ENCODE measurements at places on chromosomes 3 and 15.

DNA sequence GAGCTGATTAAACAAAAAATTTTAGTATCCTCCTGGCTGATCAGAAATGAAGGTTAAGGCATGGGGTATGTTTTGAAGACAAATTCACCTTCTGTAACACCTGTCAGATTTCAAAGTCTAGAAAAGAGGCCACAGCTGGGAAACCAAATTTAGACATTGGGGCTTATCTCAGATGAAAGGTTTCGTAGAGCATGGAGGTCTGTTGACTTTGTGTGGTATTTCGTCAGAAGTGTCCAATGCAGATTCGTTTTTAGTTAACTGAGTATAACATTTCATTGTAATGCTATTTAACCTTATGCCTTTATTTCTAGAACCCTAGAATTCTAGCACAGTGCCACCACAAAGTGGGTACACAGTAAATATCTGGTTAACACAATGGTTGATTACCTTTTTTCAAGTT lies 61.7 kb downstream of the FNDC3B start:
- no peak for DNase-seq

DNA sequence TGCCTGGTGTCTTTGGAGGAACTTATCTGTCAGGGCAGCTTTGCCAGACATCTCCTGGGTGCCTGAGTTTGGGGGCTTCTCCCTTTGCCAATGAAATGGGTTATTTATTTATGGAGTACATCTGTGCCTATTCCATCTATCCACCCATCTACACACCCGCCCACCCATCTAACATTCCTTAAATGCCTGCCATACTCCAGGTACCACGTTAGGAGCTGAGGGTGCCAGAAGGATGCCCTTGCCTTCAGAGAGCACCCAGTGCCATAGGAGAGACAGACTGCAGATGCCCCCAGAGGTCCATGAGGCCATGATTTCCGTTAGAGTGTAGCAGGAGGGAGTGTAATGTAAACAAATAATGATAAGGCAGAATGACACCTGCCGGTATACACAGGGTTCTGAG lies 21.8 kb upstream of the KIF23 start:
- no peak for DNase-seq

DNA sequence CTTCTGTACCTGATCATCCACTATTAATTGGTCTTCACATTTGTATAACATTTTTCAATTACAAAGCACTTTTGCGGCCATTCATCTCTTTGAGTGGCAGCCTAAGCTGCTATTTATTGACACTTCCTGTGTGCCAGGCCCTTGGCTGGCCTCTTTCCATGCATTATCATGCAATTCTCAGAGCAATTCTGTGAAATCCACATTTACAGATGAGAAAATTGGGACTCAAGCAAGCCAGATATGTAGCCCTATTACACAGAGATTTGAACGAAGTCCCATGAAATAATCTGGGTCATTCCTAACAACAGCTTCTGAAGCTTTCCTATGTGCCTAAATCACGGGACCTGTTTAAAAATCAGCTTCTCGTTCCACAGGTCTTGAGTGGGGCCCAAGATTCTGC lies 17.4 kb downstream of the SLC6A1 start:
- DNase-seq = no peak

DNA sequence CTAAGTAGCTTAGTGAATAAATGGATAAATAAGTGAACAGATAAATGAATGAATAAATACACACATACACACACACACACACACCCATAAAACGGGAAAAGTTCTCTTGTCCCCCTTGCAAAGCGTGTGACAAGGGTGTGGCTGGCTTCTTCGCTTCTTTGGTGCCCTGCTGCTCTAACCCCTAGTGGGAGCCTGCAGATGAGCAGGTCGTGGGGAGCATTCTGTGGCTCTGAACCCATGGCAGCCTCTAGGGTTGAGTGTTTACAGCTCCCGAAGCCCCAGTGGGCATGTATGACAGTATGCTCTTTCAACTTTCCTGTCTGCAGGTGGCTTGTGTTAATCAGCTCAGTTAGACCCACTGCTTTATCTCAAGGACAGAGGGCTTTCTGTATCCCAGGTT lies 582.3 kb downstream of the EDEM1 start:
- no peak for DNase-seq

DNA sequence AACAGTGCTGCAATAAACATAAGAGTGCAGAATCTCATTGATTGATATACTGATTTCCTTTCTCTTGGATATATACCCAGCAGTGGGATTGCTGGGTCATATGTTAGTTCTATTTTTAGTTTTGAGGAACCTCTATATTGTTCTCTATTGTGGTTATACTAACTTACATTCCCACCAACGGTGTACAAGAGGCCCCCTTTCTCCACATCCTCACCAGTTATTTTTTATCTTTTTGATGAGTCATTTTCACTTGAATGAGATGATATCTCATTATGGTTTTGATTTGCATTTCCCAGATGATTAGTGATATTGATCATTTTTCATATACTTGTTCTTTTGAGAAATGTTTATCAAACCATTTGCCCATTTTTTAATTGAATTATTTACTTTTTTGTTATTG lies 12.4 kb upstream of the IREB2 start:
- no peak for DNase-seq

DNA sequence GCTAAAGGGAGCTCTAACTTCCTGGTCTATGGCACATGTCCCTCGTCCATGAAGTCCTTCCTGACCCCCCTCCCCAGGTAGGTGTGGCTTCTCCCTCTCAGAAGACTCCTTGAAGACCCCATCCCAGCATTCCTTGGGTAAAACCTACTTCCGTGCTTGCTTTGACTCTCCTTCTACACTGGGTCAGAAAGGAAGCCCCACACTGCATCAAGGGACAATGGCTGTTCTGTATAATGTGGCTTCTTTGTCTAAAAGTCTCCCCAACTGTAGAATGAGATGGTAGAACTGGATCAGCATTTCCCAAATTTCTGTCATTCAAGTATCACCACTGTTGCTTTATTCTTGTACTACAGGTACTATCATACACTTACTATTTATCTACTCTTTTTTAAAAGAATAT lies 3.9 kb upstream of the DNAJA4 start:
- no peak for DNase-seq

DNA sequence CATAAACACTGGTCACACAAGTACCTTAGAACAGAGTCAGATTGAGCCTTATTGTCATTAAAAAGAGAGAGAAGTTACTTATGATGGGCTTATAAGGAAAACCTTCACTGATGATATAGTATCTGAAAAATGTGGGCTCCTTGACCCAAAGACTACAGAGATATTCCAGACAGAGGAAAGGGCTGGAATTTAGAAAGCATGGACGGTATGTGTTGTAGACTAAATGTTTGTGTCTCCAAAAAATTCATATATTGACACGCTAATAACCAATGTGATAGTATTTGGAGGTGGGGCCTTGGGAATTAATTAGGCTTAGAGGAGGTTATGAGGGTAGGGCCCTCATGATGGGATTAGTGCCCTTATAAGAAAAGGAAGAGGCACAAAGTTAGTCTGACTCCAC lies 61.0 kb upstream of the DAZL start:
- DNase-seq = no peak

GRCh38 chr3:53069422-53070068 lies 23.7 kb upstream of the SFMBT1 start:
- DNase-seq = no peak

DNA sequence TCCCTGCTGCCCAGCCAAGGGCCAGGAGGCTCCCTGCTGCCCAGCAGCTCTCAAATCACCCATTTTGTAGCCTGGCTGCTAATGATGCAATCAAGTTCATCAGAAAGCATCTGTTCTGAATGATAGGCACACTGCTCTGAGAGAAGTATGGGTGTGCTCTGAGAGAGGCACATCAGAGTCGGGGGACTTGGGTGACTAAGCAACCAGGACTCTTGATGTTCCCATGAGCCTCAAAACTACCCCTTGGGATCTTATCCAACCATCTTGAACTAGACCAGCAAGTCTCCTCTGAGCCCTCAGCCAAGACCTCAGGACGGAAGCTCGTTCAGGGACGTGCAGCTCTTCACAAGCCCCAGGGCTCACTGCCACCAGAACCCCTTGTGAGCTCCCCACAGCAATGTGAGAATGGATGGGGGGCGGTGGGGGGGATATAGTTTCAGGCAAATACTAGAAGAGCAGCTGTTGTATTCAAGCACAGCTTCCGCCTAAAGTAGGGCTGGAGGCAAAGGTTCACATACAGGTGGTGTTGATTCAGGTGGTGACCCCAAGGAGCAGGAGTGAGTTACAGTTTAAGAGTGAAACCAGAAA lies 52.2 kb upstream of the HES1 start:
- no peak for DNase-seq

GRCh38 chr3:134249935-134250716 lies 533 bp downstream of the RYK start:
- DNase-seq = peak; percentile 22

DNA sequence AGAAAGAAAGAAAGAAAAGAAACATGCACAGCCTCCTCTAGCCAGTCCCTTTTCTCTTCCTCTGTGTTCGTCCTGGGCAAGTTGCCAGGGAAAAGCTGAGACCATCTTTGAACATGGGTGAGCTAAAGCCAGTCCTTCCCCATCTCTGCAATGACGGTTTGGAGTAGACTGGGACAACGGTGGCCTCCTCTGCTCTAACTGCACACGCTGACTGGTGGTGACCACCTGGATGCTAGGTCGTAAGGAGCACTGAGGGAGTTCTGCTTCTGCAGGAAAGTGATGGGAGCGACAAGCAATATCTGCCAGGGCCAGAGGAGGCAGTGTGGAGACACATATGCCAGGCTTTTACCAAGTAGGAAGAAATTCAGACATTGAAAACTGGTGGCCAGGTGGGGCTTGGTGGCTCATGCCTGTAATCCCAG lies 111.7 kb downstream of the NUP210 start:
- DNase-seq = no peak

GRCh38 chr3:194395778-194396538 lies 3.1 kb downstream of the GP5 start:
- peak; percentile 21 for DNase-seq

DNA sequence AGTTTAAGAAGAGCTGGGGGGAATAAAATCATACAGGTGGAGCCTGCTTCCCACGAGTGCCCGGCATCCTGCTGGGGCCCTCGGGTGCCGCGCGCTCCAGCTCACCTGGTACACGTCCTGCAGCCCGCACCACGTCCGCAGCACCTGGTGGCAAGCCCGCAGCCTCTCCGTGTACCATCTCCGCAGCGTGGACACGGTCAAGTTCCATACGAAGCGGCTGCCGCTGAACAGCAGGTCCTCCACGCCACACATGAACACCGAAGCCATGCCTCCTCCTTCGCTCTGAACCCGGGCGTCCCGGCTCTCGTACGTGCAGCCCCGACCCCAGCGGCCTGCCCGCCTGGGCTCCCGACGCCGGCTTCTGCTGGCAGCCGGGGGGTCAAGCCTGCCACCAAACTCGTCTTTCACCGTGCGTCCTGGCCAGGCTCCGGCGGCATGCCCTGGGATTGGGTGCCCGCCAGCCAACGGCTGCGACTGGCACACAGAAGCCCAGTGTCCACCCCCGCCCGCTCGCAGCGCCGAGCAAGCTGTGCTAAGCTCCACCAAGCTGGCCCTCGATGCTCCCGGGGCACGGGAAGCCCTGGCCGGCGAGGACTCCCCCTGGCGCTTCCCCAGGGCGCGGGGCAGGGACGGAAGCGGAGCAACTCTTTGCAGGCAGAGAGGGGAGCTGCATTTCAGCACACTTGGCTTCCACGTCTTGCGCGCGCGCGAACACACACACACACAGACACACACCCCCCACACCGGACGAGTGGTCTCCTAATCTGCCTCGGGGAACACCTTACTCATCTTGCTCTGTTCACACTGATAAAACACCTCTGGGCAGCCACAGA lies at the start of gene FRMD4B:
Gene FRMD4B, minus strand, starts transcription at position 366 of the 833 bp plus-strand sequence. Its CDS starts 99 bp downstream, at position 267.
- DNase-seq = no peak

DNA sequence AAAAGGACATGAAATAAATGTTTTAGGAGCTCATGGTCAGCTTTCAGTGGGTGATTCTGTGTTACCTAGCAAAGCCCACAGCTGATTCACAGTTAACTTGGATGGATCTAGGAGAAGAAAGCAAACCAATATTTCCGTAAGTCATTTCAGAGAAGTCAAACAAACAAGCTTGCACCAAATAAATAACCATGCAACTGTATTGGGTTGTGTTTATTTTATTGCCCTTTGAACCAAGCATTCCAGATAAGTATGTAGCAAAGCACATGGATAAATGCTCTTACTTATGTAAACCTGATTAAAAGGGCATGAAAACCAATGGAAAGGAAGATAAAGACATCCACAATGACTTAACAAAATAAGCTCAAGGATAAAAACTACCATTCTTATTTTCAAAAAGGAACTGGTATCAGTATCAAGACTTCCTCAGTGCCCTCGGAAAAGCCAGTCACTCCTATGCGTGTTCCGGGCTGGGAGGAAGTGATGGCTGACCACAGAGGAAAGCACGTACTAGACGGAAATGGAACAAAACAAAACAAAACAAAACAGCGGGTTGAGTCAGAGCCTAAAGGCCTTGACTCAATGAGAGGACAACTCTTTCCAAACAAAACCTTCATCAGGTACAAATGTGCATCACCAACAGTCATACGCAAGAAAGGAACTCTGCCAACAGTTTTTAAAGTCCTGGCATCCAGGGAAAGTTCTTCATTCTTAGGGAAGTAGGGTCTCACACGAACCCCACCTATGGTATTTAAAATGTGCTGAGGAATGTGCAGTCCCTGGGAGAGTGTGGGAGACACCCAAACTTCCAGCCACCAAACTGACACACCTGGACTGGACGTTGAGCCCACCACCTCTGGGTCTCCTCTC lies 103.3 kb downstream of the SNRK start:
- peak; percentile 33 for DNase-seq

DNA sequence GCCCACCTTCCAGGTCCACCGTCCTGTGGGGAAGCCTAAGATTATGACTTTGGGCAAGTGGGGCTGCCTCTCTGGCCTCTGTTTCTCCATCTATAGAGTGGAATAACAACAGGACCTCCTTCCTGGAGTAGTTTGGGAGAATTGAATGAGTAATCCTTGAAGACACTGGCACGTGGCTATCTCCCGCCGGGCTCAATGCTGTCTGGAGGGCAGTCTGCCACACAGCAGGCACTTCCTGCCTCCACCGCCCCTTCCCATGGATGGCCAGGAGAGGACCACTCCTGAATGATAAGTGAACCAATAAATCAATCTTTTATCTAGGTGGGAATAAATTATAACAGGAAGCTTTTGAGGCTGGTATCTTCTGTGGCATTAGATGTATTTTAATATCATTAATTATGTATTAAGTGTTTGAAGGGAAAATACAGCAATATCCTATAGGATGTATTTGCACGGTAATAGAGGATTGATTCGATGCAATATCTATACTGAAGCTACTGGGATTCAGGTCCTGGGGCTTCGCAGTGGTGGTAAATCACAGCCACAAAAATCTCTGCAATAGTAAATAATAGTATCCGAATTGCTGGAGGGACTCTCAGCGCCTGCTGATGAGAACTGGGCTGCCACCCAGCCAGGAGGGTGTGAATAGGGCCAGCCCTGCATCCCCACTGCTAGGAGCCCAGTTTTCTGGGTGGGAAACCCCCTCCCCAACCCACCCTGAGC lies 15.9 kb downstream of the MEGF11 start:
- DNase-seq = no peak

- DNase-seq = no peak
These were observed 213.2 kb upstream of the MRPL3 start for GRCh38 chr3:131716007-131716406.

Data from stimulated activated CD8-positive, alpha-beta memory T cell treated with anti-CD3 and anti-CD28 coated beads, Interleukin-4, amount 100 ng/mL, for 4 hours (primary cell).